Mesothelial cell of epicardium (in vitro differentiated cells): ENCODE measurements at places on chromosomes 6 and 20. TPM values are rescaled to one million over a fixed set of nuclear protein-coding genes. Genes with fewer than 3 reads are reported as not detected.
A peak's percentile ranks its signal among the peaks of the same experiment; 100 is the strongest.

DNA sequence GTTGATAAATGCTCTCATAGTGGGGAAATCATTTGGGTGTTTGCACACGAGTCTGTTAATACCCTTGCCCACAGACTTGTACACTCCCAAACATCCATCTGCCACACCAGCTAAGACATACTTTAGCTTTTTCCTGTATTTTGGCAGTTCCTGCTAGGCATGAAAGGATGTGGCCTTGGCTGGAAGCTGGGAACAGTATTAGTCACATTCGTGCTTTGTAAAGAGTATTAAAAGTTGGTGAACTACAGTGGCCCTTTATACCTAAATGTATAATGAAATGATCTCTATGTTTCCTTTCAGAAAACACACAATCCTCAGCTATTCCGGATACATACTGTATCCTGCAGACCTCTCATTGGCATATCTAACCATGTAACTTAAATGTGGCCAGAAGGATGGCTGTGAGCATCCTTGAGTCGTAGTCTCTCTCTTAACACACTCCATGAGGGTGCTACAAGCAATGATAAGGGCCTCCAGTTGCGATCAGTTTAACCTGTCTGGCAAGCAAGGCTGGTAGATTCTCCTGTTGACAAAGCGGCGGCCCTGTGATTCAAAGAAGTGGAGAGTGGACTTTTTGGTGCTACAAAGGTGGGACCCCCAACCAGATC lies 1.5 kb downstream of the LEMD2 start:
- peaks cover 13% of the 10 kb centered on the region for H3K36me3 ChIP-seq
- H3K4me3 ChIP-seq, result peak overlapping the region; percentile 95
- H3K27ac ChIP-seq, result peak overlapping the region; percentile 99
- H3K27me3 ChIP-seq, result no peaks in the 10 kb centered on the region
- peaks cover 44% of the 10 kb centered on the region for H3K4me1 ChIP-seq

- H3K4me1 ChIP-seq, result peaks cover 6% of the 10 kb centered on the region
Measured at GRCh38 chr6:89449193-89449592, 16.2 kb downstream of the ANKRD6 start.

- H3K4me1 ChIP-seq, result peaks cover 24% of the 10 kb centered on the region
- DNase-seq, result peak; percentile 76
- H3K27ac ChIP-seq, result peak within 1 kb of the TSS; percentile 98
- H3K4me3 ChIP-seq, result peak within 1 kb of the TSS; percentile 98
- no peaks in the 10 kb centered on the region for H3K36me3 ChIP-seq
Measured at GRCh38 chr6:153002613-153003365, at the start of gene MTRF1L. TSS of gene MTRF1L (minus strand) at chr6:153002709. CDS start at chr6:153002685, 24 bp downstream.

Gene SYCP2
- 1.8 to 2.8 TPM (median 2.3 TPM) in 3 replicates for total RNA-seq

Gene CST1
- total RNA-seq, result not detected in 3 replicates

Gene CASS4
- 0.67 to 0.78 TPM (median 0.72 TPM) in 3 replicates for total RNA-seq

Gene TP53INP2
- 11.8 to 13.1 TPM (median 12.0 TPM) in 3 replicates for total RNA-seq

GRCh38 chr20:24917797-24918578 lies 31.1 kb upstream of the CST7 start:
- no peaks in the 10 kb centered on the region for H3K27me3 ChIP-seq
- peak; percentile 60 for DNase-seq
- H3K36me3 ChIP-seq, result peaks cover 3% of the 10 kb centered on the region
- no peak overlapping the region for H3K27ac ChIP-seq
